ENCODE measurements at places on chromosomes 5 and 9. TPM values are rescaled to one million over a fixed set of nuclear protein-coding genes. Genes with fewer than 3 reads are reported as not detected.

PDLIM4 gene
- 47.7 TPM for total RNA-seq

ADCY2 gene
- total RNA-seq, result under 0.01 TPM

FNIP1 gene
- total RNA-seq, result 116 TPM

RNF208 gene
- total RNA-seq, result 0.29 TPM

DNA sequence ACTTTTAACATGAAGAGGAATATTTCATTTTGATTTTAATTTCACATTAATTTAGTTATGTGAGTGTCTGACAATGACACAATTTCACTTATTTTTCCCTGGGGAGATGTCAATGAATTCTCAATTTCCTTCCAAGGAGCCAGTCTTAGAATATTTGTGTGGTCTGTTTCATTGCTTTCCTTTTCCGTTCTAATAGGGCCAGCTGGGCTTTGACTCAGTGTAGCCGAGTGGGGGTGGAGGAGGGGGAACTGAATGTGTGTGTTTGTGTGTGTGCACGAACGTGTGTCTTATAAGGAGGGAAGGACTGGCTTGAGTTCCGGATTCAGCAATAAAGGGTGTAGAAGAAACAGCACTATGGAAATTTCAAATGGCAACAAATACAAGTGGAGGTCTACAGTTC lies 100.0 kb downstream of the BASP1 start:
- peak; percentile 71 for DNase-seq

- no peak for DNase-seq
These were observed 659.1 kb downstream of the EFNA5 start for GRCh38 chr5:107011605-107012004.

GRCh38 chr5:109164001-109164400 lies 245.8 kb downstream of the PJA2 start:
- DNase-seq, result no peak

DNA sequence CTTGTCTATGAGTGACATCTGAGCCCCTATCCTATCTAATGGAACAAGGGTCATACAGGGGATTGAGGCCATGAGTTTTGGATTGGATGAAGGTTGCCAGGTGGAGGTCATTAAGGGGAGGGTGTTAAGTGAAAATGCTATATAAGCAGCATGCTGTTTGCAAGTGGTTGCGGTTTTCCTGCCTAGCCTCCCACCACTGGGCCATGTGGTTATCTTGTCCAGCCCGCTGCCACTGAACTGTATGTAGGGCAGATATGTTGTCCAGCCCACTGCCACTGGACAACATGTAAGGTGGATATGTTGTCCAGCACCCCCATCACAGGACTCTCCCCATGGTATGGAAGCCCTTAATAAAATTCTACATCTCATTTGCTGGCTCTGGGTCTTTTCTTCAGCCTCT lies 200.0 kb downstream of the FGF10 start:
- no peak for DNase-seq

GRCh38 chr5:10387690-10388089 lies 34.2 kb downstream of the MARCHF6 start:
- DNase-seq, result no peak

DNA sequence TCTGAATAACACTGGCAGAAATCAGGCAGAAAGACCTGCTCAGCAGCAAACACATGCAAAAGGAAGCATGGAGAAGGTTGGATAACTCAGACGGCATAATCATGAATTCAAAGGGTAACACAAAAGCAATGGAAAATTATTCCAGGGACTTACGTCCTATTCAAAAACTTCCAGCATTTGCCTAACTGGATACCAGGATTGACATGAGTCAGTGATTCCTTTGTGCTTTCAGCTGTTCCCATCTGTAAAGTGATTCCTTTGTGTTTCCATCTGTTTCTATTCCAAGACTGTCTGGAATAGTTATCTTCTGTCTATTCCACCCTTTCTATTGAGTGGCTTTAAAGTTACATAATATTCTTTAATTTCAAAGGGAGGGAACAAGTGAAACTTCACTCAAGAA lies 1361.7 kb upstream of the CDH9 start:
- no peak for DNase-seq

DNA sequence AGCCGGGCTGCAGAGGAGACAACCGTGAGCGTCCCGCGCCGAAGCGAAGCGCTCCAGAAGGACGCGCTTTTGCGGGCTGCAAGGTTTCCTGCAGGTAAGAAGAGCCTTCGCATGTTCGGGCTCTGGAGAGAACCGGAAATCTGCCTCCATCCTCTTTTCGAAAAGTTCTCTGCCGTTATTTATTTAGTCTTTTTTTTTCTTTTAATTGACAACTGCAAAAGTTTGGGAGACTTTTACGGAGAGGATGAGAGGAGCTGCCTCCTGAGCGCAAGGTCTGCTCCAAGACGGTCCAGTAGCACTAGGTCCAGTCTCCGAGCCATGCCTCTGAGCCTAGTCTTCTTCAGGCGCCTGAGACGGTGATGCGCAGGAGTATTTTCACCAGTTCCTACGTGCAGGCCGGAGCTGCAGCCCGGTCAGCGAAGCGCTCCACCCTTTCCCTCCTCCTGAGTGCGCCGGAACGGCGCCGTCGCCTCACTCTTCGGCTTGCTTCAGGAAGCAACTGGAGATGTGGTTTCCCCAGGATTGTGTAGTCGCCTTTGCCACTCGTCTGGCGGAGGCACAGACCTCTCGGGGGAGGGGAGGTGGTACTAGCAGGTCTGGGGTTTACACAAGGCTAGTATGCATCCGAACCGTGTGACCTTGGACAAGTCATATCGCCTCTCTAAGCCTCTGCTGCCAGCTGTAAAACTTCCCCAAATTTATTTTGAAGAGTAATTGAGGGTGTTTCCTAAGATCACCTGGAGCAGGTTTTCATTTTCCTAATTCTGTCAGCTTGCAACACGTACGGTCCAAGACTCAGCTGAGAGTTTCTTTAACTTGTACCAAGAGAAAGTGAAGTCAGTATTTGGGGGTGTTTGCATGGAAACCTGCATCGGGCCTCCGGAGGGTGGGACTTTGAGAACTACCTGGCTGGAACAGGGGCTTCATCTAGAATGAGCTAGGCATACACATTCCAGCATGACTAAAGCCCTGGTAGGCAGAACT lies 4.5 kb downstream of the POU4F3 start:
- no peak for DNase-seq

DNA sequence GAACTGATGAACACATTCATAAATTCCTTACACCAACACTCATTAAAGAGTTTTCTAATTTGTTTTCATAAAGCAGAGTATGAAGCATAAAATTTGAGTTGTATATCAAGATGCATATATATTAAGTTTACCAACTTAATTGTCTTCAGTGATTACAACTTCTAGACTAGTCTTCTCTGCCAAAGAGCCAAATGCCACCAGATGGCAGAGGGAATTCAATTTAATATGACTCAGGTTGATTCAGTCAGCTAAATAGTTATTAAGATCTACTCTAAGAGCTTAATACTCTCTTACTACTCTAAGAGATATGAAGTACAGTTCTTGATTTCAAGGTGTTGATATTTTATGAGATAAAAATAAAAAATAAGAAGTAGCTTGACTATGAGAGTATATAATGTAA lies 53.4 kb downstream of the CDH10 start:
- no peak for DNase-seq

GRCh38 chr9:131720330-131720729 lies 19.5 kb downstream of the RAPGEF1 start:
- DNase-seq, result no peak

GRCh38 chr5:156914371-156914737 lies 48.7 kb downstream of the TIMD4 start:
- DNase-seq, result no peak

GRCh38 chr9:117296453-117296852 lies 118.4 kb downstream of the ASTN2 start:
- DNase-seq, result no peak

- DNase-seq, result no peak
These were observed 5.4 kb upstream of the ANKRD31 start for GRCh38 chr5:75242067-75242466.

DNA sequence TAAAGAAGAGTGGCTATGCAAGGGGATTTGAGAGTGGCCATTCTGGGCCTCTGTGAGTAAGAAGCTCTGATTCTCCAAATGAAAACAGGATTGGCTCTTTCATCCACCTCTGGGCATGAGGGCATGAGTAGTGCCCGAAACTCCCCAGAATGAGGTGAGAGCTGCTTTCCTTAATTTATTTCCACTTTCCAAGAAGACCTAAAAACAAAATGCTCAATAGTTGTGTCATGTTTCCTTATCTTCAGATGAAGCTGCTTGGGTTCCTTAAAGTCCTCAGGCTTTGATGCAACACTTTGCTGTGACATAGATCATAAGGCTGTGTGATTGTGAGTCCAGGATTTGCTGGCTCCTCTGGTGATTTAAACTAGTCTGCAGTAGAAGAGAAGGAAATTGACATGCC lies 3.1 kb upstream of the ZCCHC10 start:
- DNase-seq, result no peak

- DNase-seq, result no peak
These were observed 12.5 kb upstream of the FCHO2 start for GRCh38 chr5:72943307-72943706.

DNA sequence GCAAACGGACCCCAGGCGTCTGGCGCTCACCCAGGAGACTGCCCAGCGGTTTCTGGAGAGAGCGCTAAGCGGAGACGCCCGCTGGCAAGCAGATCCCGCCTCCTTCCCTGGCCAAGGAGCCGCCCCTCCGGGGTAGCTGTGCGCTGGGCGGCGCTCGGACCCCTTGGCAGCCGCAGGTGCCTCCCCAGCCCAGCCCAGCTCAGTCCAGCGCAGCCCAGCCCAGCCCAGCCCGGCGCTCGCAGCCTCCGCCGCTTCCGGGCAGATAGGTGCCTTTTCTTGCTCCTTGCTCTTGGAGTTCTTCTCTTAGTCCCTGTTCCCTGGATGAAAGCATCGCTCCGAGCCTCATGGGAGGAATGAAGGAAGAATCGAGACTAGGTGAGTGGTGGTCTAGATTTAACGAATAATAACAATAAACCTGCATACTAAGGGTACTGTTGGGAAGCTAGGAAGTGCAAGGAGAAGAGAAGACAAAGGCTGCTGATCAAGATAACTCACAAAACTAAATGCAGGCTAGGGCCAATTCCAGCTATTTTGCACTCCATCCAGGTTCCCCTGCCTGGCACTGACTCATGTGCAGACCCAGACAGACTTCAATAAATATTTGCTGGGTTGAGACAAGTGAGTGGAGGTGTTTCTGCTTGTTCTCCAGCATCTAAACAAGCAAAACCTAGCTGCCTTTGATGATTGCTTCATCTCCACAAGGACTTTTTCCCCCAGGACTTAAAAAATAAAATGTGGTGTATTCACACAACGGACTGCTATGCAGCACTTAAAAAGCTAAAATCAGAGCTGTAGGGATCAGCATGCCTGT lies at the start of gene STK32A:
TSS of gene STK32A (plus strand) at position 202 of the 811 bp plus-strand sequence. CDS start 4,609 bp downstream, outside the sequence.
- DNase-seq, result peak; percentile 83

DNA sequence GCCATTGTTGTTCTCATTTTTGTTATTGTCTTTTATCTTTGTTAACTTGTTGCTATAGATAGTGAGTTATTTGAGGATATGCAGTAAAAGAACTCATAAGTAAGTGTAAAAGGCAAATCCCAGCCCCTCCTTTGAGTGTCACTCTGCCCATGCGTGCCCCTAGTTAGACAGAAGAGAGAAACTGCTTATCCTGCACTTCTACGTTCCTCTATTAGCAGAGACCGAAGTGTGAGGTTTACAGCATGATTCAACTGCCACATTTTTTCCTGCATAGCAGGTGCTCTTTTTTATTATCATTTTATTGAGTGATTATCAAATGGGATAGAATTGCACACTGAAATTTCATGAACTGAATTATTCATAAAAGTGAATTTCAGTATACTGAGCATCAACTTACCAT lies 12.0 kb upstream of the DNAH5 start:
- DNase-seq, result no peak
